ENCODE measurements at places on chromosomes 2 and 18.
A peak's percentile ranks its signal among the peaks of the same experiment; 100 is the strongest.

DNA sequence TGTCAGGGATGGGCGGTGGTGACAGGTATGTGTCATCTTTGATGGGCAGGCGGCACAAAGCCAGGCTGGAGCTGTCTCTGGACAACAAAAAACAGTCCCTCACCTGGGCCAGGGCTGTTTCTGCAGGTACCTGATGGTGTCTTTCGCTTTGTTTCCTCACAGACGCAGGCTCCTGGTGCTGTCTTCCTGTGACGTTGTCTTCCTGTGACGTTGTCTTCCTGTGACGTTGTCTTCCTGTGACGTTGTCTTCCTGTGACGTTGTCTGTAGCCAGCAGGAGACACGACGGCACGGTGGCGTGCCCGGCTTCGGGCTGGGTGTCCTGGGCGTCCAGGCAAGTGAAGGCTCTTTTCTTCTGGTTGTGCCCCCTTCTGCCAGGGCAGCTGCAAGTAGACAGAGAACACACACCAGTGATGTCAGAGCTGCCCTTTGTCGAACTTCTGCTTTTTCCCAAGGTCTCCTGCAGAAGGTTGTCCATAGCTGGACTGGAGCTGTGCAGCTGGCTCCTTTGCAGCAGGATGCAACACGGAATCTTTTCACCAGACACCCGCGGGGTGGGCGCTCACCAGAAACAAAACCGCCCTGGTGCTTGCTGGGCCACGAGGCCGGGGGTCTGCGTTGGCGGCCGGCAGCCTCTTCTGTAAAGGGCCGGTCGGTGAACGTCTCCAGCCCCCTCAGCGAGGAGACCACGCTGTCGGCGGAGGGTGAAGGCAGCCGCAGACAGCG is 21.1 kb downstream of the GPR35 start:
- peak; percentile 60 for DNase-seq

DNA sequence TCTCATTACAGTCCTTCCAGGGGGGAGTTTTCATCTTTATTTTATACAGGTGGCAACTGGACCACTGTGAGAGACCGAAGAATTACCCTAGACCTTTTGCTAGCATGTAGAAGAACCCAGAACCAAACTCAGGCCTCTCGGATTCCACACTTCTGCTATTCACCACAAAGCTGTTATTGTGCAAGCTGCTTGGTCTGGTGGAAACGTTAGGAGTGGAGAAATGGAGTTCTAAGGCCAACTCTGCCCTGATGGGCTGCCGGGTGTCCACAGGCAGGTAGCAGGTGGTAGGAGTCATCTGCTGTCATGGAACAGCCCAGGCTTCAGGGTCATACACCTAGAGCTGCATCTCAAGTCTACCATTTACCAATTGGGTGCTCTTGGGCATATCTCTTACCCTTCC is 218.8 kb downstream of the BCL11A start:
- peak; percentile 87 for DNase-seq

- DNase-seq = no peak
Observed at GRCh38 chr2:152301131-152301530, 33.8 kb upstream of the FMNL2 start.

DNA sequence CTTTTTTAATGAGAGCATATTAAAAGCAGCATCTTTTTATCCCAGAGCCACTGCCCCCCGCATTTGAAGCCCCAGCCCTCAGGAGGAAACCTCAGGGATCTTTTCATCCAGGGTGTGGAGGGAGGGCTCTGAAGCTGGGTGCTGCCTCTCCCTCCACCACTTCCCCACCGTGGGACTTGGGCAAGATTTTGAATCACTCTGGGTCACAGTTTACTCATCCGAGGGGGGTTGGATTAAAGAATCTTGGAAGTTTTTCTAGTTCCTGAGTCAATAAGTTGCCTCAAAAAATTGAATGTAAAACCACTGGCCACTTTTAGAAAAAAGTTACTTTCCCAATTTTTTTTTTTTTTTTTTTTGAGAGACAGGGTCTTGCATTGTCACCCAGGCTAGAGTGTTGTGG is 62.0 kb upstream of the ANKRD44 start:
- DNase-seq = no peak
